Activated CD4-positive, alpha-beta T cell treated with anti-CD3 and anti-CD28 coated beads, Interleukin-2, amount 50 U/mL, for 4 hours (primary cell): ENCODE measurements at places on chromosomes 12 and 14.

DNA sequence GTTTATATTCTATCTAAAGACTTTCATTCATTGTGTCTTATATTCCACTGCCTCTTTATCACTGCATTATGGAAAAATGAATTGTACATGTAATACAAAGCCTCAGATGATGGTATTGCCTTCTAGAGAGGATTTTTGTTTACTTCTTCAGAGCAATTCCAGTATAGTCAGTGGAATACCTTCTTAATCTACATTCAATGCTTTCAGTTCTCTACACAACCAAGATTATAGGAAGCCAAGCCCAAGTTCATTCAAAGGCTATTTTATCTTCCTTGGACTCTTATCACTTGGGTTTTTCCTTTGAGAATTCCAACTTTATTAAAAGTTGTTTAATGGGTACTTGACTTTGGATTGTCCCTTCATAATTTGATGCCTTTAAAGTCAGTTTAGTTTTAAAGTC lies 1971.0 kb upstream of the FLRT2 start:
- no peak for DNase-seq

GRCh38 chr12:132592282-132592970 lies 18.0 kb downstream of the LRCOL1 start:
- no peak for DNase-seq

DNA sequence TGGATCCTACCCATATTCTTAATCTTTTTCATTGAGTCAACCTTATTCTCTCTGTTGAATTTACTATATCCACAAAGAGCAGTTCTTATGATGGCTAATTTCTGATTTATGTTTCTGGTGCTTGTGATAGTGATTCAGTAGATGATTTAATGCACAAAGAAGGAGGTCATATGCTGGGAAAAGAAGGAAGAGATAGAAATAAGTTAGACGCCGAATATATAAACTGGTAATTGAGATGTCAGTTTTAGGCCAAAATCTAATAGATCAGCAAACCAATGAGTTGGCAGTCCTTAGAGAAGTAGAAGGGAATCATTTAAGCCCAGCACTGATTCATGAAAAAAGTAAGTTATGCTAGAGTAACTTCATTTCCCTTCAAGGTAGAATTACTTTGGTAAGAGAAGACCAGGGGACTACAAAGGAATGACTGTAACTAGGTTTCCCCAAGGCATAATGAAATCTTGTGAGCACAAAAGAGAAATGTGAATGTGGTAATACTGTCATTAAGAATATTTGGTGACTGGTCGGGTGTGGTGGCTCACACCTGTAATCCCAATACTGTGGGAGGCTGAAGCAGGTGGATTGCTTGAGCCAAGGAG lies 132.4 kb downstream of the TGFB3 start:
- DNase-seq, result no peak

GRCh38 chr14:99468836-99469592 lies 11.6 kb downstream of the SETD3 start:
- DNase-seq, result no peak

GRCh38 chr12:39780411-39780912 lies 160.9 kb upstream of the ABCD2 start:
- DNase-seq, result no peak

DNA sequence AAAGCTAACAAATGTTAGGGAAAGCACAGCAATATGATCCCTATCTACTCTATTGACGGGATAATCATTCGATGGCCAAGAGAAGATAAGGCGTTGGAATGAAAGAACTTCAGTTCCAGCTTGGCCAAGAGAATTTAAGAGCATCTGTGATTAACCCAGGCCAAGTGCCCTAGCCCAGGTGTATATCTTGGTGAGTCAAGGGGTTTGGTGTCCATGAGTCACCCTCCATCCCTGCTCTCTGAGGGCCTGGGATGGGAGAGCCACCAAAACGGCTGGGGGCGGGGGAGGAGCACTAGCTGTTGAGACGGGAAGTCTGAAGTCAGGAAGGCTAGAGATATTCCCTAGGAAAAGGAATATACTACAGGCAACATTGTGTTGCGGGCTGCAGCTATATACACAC lies 13.0 kb downstream of the TBPL2 start:
- no peak for DNase-seq

- DNase-seq, result no peak
These were observed 274.9 kb upstream of the NOVA1 start for GRCh38 chr14:26872515-26873361.

GRCh38 chr14:50233951-50234250 lies 2.5 kb upstream of the SOS2 start:
- DNase-seq, result no peak

- DNase-seq, result no peak
These were observed 36.7 kb downstream of the RBM19 start for GRCh38 chr12:113929312-113929989.

GRCh38 chr14:104690861-104691455 lies 1.5 kb downstream of the INF2 start:
- no peak for DNase-seq

GRCh38 chr14:20516921-20517320 lies 11.6 kb downstream of the RNASE10 start:
- DNase-seq, result no peak

- no peak for DNase-seq
These were observed 65.8 kb downstream of the NUMB start for GRCh38 chr14:73392329-73393257.

DNA sequence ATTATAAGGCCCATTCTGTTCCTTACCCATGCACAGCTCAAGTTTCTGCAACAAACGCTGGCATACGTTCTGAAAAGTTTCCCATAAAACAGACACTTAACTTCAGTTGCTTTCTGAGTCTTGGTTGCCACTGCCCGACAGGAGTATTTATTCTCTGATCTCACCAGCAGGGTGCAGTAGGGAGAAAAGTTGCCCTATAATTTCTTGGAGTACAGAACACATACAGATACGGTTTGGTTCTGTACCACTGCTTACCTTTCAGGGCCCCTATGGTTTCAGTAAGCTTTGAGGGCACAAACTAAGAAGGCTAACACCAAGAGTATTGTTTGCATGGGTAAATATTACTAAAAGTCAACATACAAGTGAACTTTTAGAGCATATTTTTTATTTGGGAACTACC lies 77.9 kb downstream of the SPATA7 start:
- no peak for DNase-seq

DNA sequence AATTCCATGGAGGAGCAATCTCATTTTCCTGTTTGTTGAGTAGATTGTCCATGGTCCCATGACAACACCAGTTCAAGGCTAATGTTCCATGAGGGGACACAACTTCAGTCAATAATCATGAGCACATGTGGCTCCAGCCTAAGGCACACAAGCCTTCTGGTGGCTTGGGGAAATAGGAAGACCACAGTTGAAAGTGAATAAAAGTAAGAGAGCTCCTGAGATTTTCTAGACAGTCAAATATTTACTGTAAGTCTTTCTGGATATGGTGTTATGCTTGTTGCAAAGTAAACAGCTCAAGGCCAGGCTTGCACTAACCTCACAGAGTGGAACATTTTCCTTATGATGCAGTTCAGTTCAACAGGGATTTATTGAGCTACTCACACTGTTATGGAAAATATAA lies 206.9 kb upstream of the SLC38A2 start:
- DNase-seq, result no peak

DNA sequence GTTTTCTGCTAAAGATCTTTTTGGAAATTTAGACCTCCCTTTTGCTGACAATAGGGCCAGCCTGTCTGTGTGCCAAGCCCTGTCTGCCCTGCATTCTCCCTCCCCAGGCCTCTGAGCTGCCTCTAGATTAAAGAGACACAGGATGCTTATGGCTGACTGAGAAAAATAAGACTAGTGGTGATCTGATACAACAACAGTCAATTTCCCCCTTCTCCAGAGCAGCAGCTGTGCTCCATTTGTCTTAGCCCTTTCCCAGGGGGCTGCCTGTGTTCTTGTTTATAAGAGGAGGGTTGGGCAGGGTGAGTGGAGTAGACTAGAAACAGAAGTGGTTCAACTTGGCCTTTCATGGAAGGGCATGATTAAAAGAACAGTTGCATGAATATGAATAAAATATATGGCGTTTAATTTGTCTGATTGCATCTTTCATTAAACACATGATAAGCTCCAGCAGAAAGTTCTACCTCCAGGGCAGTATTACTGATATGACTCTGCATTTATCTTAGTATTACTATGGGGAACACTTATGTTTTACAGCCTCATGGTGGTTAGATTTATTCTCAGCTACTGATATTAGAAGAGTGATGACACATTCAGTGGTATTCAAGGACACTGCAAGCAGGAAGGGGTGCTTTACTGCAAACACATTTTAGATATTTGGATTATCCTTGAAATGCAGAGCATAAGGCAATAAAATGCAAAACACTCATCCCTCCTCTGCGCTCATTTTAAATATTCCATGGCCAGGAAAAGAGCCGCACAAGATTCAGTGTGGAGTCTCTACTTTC lies 150.2 kb upstream of the CLEC14A start:
- no peak for DNase-seq

GRCh38 chr14:66117600-66117999 lies 368.6 kb upstream of the CCDC196 start:
- no peak for DNase-seq

GRCh38 chr12:62784576-62784975 lies 150.4 kb downstream of the PPM1H start:
- DNase-seq, result no peak

DNA sequence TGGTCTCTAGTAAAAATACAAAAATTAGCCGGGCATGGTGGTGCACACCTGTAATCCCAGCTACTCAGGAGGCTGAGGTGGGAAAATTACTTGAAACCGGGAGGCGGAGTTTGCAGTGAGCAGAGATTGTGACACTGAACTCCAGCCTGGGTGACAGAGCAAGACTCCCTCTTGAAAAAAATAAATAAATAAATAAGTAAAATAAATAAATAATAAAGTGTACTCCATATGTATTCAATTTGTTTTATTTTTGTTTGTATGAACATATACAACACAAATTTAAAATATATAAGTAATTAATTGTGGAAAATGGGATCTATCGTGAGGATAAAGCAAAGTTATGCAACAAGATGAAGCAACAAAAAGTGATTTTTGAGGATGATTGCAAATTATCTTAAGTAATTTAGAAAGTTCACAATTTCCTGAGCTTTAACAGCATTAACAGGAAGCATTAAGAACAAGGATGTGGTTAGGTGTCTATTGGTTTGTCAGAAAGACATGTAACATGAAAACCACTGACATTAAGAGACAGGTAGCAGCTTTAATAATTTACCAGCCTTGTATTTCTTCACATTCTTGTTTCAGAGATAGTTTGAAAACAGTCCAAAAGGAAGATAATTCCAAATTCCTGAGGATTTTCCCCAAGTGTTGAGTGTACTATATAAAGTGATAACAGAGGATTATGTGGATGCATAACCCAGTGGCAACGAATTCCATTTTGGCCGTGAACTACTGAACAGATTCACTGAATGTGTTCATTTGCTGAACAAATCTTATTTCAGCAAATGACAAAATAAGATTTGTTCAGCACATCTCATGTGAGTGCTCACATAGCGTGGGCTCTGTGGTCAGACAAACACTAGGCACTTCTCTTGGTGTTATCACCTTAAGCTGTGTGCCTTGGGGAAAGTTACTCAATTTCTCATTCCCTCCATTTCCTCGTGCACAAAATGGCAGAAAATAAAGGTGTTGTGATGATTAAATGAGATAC lies 68.6 kb upstream of the RESF1 start:
- no peak for DNase-seq

- no peak for DNase-seq
These were observed 277.5 kb downstream of the RASSF9 start for GRCh38 chr12:85558684-85559083.

DNA sequence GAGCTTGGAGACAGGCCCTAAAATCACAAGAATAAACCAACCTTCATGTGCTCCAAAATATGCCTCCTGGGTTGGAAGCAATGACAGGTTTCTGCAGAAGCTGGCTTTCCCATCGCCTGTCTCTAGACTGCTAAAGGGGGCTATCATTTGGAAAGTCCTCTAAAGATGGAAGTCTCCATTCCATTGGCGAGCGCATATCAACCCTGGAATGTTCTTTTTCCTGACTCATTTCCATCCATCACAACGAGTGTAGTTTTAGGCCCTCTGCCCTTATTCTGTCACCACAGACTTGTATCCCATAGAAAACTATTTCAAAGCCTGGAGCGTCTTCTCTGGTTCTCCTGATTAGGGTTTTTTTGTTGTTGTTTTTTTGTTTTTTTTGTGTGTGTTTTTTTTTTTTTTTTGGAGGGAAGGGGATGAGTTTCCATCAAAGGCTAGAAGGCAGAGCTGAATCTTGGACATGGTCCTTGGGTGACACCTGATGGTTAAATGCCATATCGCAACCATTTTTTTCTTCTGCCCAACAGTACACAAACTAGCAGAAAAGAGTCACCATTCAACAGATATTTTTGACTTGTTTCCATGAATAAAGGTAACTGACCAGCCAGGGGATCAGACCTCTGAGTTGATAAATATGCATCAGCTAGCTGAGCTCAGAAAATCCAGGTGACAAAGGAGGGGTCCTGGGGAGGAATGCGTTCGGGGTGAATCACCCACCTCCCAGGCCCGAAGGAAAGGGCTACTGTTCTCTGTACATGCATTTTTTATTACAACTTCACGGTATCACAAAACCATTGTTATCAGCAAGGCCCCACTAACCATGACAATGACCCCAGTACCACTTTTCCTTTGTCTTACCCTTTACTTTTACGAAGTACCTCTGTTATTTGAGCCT lies 40.5 kb downstream of the KCNA5 start:
- no peak for DNase-seq

DNA sequence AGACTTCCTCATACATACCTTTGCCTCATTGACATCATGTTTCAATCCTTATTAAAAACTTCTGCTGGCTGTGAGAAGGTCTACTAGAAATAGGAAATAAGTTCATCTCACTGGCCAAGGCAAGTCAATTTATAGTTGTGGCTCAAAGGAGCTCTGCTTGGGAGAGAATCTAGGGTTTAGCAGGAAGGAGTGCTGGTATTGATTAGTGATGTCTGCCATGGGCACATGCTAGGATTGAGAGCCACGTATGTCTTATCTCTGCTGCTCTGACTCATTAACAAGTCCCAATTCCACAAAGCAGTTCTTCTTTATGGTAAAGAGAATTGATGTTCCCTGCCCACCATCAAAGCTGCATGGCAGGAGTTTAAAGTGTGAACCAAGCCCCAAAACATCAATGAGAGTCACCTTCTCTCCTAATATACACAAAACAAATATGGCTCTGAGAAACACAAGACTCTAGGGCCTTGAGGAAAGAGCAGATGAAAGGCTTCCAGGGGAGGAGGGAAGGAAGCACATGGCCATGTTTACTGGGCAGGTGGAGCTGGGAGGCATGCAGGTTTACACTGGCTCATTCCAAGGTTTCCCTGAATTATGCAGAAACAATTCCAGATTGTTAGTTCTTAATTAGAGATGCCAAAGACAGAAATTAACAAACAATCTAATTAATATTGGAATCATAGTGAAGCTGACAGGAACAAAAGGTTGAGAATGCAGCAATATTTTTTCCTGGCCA lies 931.9 kb upstream of the TMEM132C start:
- DNase-seq, result no peak
